ENCODE measurements at places on chromosomes 4 and X.

DNA sequence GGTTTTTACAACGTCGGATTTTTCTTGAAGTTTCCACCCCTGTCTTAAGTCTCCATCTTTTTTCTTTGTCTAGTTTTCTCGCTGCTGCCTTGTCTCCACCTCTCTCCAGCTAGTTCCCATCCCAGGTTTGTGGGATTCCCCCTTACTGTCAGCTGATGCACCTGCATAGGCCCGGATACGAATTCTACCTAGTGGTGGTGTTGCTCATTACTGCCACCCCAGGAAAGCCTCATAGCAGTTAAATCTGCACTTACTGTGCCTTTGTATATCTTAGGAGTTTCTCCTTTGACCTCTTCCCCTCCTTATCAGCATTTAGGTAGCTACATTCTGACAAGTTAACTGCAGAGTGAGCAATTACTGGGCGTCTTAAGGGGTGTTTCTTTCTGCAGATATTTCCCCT lies 1693.1 kb upstream of the TENM3 start:
- no peak for DNase-seq

GRCh38 chr4:106266201-106266600 lies 49.8 kb downstream of the TBCK start:
- no peak for DNase-seq

GRCh38 chr4:91590260-91590659 lies 713.5 kb upstream of the GRID2 start:
- no peak for DNase-seq

DNA sequence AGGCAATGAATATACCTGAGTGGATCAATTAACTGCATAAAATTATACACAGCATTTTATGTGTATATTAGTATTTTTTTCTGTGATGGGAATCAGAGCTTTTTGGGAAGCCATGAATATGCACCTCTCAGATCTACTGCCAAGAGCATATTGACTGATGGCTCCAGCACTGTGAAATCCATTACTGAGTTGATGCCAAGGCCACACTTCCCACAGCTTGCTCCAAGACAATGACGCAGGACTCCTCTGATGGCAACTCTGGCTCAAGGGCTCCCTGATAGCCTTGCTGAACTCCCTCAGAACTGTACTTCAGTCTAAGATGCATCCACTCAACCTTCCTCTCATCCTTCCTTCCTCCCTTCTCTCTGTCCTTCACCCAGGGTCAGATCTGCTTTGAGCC lies 82.7 kb downstream of the OTC start:
- no peak for DNase-seq

DNA sequence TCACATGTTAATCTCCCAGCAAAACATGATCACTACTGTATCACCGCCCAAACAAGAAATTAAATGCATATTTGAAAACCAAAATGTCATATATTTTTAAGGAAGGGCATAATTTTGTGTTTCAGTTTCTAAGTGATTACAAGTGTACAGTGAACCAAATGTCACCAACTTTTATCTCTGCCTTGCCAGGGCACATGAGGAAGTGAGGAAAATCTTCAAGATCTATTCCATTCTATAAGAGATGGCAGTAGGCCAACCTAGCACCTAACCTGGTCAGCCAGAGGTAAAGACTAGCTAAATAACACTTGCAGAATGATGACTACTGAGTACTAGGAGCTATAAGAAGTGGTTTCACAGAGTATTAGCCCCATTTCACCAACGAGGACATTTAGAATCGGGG lies 107.2 kb downstream of the ATP11C start:
- no peak for DNase-seq

- DNase-seq, result no peak
Measured at GRCh38 chr4:172050911-172051310, 237.7 kb downstream of the GALNTL6 start.

- no peak for DNase-seq
Measured at GRCh38 chr4:91434631-91435030, 869.1 kb upstream of the GRID2 start.

- DNase-seq, result no peak
Measured at GRCh38 chr4:143554728-143555597, 41.5 kb downstream of the SMARCA5 start.

DNA sequence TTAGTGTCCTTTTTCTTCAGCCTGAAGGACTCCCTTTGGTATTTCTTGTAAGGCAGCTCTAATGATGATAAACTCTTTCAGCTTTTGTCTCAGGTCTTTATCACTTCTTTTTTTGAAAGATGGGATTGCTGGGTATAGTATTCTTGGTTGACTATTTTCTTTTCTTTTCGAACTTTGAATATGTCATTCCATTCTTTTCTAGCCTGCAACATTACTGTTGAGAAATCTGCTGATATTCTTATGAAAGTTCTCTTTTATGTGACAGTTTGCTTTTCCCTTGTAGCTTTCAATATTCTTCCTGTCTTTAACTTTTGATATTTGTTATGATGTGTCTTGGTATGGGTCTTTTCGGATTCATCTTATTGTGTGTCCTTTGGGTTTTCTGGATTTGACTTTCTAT lies 107.6 kb upstream of the SRD5A3 start:
- DNase-seq, result no peak

GRCh38 chrX:3351276-3351675 lies 4.8 kb upstream of the MXRA5 start:
- DNase-seq, result no peak

- DNase-seq, result no peak
Measured at GRCh38 chr4:184632842-184633241, 16.4 kb downstream of the CASP3 start.

GRCh38 chr4:151169900-151170299 lies 70.5 kb downstream of the RPS3A start:
- DNase-seq, result no peak

GRCh38 chr4:65437102-65437501 lies 233.2 kb downstream of the EPHA5 start:
- DNase-seq, result no peak

- no peak for DNase-seq
Measured at GRCh38 chrX:86805241-86805640, 657.0 kb downstream of the DACH2 start.

- no peak for DNase-seq
Measured at GRCh38 chr4:7428261-7429068, 6.3 kb downstream of the PSAPL1 start.

- no peak for DNase-seq
Measured at GRCh38 chr4:147780137-147780777, 48.4 kb downstream of the ARHGAP10 start.

DNA sequence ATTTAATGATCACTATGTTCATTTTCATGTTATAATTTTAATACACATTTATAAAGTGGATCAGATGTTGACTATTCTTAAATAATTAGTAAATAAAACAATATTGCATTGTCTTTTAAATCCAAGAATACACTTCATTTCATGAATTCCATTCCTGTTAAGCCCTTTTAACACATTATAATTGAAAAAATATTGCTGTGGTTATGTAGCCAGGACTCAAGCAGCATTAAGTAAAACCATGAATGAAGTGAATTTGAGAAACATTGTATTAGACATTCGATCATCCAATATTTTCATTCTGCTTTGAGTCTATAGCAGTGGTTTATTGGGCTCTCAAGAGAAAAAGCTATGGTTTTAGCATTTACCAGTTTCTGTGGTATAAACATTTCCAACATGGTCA lies 94.2 kb upstream of the RAPGEF2 start:
- DNase-seq, result no peak

DNA sequence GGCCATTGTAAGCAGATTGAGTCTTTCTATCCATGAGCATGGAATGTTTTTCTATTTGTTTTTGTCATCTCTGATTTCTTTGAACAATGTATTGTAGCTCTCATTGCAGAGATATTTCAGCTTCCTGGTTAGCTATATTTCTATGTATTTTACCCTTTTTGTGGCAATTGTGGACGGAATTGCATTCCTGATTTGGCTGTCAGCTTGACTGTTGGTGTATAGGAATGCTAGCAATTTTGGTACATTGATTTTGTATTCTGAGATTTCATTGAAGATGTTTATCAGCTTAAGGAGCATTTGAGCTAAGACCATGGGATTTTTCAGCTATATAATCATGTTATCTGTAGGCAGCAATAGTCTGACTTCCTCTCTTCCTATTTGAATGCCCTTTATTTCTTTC lies 154.6 kb downstream of the GUCY2F start:
- no peak for DNase-seq

DNA sequence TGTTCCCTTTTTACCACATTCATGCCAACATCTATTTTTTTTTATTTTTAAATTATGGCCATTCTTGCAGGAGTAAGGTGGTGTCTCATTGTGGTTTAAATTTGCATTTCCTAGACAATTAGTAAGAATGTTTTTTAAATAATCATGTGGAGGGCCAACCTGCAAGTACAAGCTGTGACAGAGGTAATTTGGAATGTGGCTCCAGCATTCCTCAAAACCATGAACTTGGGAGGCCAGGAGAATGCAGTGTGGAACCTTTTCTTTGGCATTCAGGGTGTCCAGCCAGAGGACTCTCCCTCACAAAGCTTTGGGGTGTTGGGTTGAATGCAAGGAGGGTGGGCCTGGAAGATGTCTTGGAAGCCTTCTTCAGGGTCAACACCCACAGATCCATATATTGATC lies 7.3 kb upstream of the TMEM185A start:
- DNase-seq, result no peak

GRCh38 chrX:120334603-120335002 lies 23.3 kb upstream of the TMEM255A start:
- DNase-seq, result no peak

DNA sequence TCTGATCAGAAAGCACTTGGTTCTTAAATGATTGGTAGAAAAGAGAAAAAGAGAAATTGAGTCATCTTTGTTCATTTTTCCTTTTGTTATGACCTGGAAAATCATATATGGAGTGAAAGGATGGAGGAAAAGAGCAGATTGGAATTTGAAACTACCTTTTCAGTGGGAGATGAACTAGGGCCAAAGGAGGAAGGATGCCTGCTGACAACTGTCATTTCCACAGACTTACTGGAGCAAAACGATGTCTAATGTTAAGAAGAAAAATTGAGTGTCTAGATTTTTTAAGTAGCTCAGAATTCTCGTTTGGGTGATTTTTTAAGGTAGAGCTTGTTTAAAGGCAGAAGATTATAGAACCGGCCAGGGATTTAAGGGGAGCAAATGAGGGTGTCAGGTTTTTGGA lies 144.6 kb upstream of the KCNIP4 start:
- DNase-seq, result no peak

- DNase-seq, result no peak
Measured at GRCh38 chr4:3867403-3868100, 101.4 kb downstream of the ADRA2C start.

GRCh38 chrX:42751573-42751972 lies 26.4 kb downstream of the PPP1R2C start:
- no peak for DNase-seq

GRCh38 chr4:105994061-105994460 lies 98.8 kb downstream of the NPNT start:
- no peak for DNase-seq

DNA sequence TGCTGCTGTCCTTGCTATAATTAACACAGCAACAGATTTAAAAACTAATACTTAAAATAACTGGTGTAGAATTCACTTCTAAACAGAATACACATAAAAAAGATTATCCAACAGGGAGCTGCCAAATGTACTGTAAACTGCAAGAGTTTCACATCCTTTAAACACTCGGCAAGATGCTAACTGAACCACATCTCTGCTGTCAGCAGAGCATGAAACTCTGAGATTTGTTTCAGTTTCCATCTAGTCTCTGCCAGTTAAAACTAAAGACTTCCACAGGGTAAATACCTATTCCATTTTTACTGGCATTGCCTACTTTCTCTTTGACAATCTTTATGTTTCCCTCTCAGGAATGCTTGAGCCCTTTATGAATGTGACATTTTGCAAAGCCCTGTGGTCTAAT lies 127.7 kb downstream of the SLC7A11 start:
- no peak for DNase-seq

- no peak for DNase-seq
Measured at GRCh38 chr4:154073107-154073822, 284.4 kb upstream of the SFRP2 start.

DNA sequence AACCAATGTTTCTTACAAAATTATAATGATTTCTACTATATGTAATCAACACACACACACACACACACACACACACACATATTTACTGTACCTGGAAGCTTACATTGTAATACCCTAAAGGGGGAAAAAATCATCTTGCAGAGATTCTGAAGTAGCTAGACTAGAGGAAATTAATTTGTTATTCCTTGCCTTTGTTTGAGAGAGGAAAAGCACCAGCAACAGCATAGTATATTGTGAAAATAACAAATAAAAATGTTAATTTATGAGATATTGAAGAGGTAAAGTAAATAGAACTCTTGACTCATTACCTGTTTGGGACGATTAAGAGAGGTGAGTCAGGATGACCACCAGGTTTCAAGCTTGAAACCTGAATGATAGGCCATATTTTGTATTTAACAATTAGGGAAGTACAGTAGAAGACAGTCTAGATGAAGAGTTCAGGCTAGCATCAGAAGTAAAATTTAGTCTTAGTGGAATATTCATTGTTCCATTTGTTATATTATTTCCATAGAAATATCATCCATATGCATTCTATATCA lies 873.4 kb upstream of the PCDH10 start:
- DNase-seq, result no peak

- no peak for DNase-seq
Measured at GRCh38 chrX:150326541-150327247, 36.4 kb upstream of the MAMLD1 start.

DNA sequence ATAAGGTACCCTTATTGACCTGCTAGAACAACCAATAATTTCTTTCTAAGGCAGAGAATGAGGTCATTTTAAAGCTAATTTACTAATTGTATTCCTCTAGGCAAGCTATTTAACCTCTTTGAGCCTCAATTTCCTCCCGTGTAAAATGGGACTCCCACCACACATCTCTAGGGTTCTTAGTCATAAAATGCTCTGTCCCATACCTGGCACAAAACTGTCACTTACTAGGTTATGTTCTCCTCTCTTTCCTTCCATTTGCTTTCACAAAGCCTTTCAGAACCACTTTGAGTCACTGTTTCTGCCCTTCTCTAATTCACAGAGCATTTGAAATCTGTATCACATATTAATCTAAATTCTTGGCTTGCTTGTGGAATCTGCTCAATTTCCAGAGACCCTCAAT lies 2.4 kb upstream of the GPR82 start:
- DNase-seq, result no peak

GRCh38 chr4:105715692-105716278 lies 7.2 kb downstream of the GSTCD start:
- DNase-seq, result no peak

Measured in activated B cell treated with CpG ODN at 0.5 μM for 24 hours (primary cell).